ENCODE measurements at places on chromosomes 13 and 19.

DNA sequence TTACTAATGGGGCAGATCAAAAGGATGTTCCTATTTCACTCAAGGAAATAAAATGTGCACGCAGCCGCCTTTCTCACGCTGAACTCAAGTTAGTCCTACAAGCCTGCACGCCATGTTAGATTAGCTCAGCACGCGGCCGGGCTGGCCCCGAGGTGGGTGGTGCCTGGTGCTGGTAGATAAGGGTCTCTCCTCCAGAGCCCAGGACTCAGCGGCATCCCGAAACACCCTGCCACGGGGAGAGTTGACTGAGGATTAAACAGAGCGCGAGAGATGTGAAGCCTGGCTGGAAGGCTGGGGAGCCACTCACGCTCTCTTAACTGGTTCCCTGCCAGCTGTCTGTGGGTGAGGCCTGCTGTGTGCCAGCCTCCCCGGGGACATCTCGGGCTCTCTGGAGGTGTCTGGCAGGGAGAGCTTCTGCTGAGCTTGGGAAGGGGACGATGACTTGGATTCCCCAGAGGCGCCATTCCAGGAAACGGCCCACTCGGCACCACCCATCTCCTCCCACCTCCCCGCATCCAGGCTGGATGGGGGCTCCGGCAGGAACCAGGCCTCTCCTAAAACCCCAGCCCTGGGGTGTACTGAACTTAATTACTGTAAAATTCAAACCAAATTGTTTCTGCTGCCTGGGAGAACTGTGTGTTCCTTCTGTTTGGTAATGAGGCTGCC, 122.2 kb downstream of the KDM4B start:
- peak; percentile 35 for DNase-seq

GRCh38 chr13:44340508-44340907, 33.1 kb upstream of the SERP2 start:
- DNase-seq, result no peak

DNA sequence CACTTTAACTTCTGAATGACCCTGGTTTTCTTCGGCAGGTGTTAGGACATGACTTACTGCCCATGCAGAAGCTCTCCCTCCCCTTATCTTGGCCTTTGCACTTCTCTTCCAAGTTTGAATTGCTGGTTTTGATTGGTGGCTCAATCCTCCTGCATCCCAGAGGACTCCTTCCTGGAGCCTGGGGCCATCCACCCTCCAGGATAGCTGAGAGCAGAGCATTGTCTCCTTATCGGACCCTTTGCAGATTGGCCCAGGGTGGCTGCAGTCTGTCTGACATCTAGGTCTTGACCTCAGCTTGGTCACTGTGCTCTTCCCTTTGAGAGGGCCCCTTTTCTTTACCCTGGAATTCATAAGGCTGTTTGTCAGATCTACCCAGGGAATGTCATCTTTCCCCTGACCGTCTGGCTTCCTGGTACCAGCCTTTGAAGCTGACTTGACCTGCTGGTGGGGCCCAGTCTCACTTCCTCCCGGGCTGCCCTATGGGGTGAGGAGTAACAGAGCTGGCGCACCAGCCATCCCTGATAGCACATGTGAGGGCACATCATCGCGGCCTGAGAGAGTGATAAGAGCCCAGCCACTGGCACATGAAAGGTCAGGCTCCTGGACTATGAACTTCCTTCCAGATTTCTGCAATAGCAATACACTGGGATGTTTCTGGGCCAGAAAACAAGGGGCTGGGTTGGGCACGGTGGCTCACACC, 172.9 kb upstream of the UBL3 start:
- DNase-seq, result no peak

DNA sequence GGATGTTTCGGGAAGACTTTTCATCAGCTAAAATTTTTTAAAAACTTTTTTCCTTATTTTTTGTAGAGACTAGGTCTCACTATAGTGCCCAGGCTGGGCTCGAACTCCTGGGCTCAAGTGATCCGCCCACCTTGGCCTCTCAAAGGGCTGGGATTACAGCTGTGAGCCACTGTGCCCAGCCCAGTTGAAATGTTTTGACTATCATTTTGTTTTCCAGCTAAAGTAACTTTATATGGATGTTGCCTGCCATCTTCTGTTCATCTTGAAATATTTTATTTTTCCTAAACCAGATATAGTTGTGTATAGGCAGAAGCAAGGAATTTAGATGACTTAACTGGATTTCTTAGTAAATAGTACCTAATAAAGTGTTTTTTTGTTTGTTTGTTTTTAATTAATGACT, 7.0 kb downstream of the CAB39L start:
- no peak for DNase-seq

DNA sequence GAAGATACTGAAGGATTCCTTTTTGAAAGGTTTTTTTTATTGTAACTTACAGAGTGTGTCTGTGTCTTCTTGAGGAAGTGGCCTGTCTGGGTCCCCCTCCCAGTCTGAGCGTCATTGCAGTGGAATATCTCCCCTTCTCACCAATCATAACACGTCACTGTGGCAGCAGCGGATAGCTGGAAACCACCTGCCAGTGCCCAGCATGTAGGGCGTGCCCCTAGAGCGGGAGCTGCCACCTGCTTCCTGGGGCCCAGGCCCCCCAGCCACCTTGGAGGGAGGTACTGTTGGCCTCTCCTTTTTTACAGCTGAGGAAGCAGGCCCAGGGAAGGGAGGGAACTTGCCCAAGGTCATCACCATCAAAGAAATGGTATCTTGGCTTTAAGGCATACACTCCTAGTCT, 4.6 kb upstream of the DNM2 start:
- no peak for DNase-seq

GRCh38 chr19:18439910-18440237, 1.9 kb upstream of the ISYNA1 start:
- DNase-seq, result no peak

Data from Jurkat, Clone E6-1 (cell line).